ENCODE measurements at places on chromosomes 11 and 22.

- no peak for DNase-seq
Observed at GRCh38 chr11:113859665-113860064, 15.7 kb downstream of the USP28 start.

DNA sequence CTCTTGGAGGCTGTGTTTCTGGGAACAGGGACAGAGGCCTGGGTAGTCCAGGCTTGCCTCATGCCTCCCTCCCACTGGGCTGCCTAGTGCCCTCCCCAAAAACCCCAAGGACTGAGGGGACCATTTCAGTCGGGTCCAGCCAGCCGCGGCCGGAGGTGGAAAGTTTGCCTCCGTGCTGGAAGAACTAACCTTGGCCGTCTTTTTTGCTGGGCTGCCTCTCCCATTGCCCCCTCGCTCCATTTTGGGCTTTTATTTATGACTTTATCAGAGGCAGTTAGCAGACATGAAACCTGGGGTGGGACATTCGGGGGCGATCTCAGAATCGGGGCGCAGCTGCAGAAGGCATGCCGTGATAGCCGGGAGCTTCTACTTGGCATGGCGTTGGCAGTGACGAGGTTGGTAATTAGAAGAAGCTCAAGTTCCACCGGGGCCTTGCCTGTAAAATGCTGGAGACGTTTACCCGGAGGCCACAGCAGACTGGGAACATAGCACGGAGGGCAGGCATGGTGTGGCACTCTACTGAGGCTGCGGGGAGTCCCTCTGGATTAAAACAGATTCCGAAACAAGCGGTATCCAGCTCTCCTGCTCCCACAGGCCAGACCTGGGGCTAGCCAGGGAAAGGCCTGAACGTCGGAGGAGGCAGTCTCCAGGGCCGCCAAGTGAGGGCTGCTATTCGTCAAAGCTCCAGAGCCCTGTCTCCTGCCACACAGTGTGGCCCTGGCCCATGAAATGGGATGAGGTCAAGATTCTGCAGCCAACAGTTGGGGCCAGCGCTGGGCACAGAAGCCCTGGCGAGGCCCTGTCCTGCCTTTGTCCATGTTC is 76.4 kb upstream of the PPARA start:
- no peak for DNase-seq

GRCh38 chr11:82802710-82803109 is 69.0 kb upstream of the FAM181B start:
- no peak for DNase-seq

- no peak for DNase-seq
Observed at GRCh38 chr11:63643205-63643604, 28.0 kb downstream of the ATL3 start.

DNA sequence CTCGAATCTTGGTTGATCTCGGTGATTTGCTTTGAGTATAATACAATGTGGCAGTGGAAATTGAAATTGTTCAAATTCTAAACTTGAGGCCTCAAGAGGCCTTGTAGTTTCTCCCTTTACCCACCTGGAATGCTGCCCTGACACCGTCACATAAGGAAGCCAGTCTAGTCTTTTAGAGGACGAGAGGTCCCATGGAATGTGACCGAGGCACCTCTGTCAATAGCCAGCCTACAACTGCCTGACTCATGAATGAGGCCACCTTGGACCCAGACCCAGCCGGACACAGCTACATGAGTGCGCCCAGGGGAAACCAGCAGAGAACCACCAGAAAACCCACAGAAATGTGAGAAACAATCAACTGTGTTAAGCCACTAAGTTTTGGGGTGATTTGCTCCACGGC is 52.5 kb downstream of the RPL27A start:
- no peak for DNase-seq

DNA sequence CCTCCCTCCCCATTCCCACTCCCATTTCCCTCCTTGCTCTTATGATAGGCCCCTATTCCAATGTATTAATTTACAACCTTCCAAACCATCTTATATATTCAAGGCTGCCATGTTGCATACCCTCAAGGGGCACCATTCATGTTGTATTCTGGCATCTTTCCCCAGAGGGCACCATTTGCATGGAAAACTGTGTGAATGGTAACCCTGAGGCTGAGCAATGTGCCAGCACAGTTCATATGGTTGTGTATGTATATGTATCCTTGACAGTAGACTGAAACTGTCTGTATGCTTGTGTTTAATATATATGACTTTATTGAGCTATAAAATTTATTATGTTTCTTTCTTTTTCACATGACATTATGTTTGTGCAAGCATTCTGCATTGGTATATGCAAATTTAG is 7.3 kb downstream of the RASSF10 start:
- DNase-seq: no peak

- DNase-seq: no peak
Observed at GRCh38 chr22:44793506-44794172, 41.3 kb downstream of the ARHGAP8 start.

DNA sequence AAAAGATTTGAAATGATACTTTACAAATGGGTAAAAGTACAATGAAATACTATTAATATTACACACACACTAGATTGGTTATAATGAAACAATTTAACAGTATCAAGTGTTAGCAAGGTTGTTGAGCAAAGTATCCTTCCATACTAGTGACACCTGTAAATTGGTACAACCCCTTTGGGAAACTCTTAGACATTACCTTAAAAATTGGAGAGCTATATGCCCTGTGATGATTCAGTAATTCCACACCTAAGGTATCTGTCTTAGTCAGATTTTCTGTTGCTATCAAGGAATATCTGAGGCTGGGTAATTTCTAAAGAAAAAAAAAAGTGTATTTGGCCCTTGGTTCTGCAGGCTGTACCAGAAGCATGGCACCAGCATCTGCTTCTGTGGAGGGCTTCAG is 7.4 kb upstream of the GDPD4 start:
- DNase-seq: no peak

- no peak for DNase-seq
Observed at GRCh38 chr11:44942029-44942955, 8.4 kb downstream of the TP53I11 start.

All from NCI-H226 (cell line).